Activated T-cell treated with anti-CD3 and anti-CD28 coated beads, Interleukin-2, amount 50 U/mL, for 72 hours (primary cell): ENCODE measurements at places on chromosomes 1 and 21. TPM values are rescaled to one million over a fixed set of nuclear protein-coding genes. Genes with fewer than 3 reads are reported as not detected.
A peak's percentile ranks its signal among the peaks of the same experiment; 100 is the strongest.

DNA sequence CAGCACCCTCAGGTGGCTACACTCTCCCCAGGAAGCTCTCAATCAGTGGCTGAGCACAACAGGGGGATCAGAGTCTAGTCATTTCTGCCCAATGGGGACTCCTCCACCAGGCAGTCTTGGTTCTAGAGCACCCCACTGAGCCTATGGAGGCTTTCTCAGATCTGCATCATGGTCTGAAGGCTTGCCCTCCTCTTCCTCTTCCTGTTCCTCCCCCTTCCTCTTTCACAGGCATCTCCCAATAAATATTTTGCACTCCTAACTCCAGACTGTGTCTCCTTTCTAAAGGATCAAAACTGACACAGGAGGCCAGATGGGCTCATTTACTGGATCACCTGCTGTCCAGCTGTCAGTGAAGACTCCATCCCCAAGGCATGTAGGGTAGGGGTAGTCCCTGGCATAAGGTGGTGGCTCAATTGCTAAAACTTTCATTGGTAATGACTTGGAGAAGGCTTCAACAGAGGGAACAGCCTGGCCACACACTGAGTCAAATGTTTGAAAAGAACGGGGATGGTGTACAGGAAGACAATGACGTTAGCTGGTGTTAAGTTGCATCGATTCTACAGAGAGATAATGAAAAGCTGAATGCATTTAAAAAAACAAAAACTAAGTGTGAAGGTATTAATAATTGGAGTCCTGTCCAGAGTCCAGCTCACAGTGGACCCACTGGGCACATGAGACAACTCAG is 84.2 kb upstream of the SLC2A1 start:
- no peaks in the 10 kb centered on the region for H3K27me3 ChIP-seq
- H3K4me1 ChIP-seq: peaks cover 7% of the 10 kb centered on the region
- no peak overlapping the region for H3K4me3 ChIP-seq
- H3K36me3 ChIP-seq: no peaks in the 10 kb centered on the region
- H3K27ac ChIP-seq: no peak overlapping the region

DNA sequence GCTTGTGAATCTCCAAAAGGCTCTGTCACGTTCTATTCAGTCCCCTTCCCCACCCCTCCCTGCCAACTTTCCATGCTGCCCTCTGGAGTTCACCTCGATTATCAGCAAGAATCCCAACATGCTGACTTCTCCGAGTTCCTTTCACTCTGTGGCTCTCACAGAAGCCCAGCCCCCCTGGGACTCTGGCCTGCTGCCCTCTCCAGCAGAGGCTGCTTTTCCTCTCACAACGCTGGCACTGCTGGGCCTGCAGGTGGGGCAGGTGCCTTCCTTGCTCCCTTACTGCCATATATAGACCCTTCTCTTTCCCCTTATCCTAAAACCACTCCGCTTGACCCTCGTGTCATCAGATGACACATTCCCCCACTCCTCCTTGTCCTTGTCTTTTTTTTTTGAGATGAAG is 10.2 kb upstream of the RNF186 start:
- no peak overlapping the region for H3K4me3 ChIP-seq
- H3K27me3 ChIP-seq: peaks cover 33% of the 10 kb centered on the region
- H3K4me1 ChIP-seq: peaks cover 15% of the 10 kb centered on the region
- no peak overlapping the region for H3K27ac ChIP-seq

GRCh38 chr1:100622966-100623762 is 85.2 kb downstream of the GPR88 start:
- H3K27ac ChIP-seq: no peak overlapping the region
- peaks cover 14% of the 10 kb centered on the region for H3K4me1 ChIP-seq
- H3K36me3 ChIP-seq: no peaks in the 10 kb centered on the region

DNA sequence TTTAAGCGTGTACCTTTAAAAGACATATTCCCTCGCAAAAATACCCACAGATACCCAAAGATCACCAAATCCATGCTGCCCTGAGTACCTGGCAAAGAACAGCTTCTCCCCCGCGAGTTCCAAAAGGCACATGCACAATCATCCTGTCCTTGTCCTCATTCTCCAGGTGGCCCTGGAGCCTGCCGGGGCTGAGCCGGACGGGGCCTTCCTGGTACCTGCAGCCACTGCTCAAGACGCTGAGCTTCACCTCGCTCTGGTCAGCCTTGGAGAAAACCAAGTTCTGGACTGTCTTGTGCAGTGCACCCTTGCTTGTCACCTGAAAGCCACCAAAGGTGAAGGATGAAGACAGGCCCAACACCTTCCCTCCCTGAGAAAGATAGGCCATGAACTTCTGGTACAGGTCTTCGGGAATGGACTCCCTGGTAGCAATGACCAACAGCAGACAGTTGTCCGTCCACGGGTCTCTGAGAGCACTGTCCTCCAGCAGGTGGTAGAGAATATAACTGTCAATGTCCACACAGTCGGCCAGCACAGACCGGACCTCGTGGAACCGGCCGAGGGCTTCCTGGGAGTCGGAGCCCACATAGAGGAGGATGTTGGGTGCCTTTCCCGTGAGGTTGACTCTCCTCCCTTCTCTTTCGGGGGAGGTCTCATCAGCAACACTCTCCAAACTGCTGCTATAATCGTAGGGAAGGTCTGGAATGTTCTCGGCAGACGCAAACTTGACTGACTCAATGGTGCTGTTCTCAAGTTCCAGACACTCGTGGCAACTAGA is 29.9 kb downstream of the HLCS start:
- H3K27ac ChIP-seq: no peak overlapping the region
- H3K27me3 ChIP-seq: no peaks in the 10 kb centered on the region
- no peak overlapping the region for H3K4me3 ChIP-seq
- H3K4me1 ChIP-seq: no peaks in the 10 kb centered on the region
- DNase-seq: no peak
- peaks cover 6% of the 10 kb centered on the region for H3K36me3 ChIP-seq

DNA sequence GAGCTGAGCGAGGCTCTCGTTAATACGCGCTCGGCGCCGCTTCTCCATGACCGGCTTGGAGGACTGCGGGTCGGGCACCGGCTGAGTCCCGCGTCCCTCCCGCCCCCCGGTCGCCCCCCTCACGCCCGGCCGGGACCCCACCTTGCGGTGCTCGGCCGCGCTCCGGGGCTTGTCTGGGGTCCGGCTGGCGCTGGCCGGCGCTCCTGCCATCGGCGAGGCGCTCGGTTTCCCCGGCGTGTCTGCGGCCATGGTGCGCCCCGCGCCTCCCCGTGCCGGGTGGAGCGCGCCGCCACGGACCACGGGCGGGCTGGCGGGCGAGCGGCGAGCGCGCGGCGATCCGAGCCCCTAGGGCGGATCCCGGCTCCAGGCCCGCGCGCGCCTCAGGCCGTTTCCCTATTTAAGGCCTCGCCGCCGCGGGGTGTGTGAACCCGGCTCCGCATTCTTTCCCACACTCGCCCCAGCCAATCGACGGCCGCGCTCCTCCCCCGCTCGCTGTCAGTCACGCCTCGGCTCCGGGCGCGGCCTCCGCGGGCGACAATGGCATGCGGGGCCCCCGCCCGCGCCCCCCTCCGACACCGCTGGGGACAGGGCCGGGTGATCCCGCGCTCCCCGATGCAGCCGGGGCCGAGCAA is at the start of gene HES4:
Gene HES4 (minus strand): TSS at position 373 of the 632 bp plus-strand sequence. CDS start 124 bp downstream, at position 249.
- peaks cover 41% of the 10 kb centered on the region for H3K27me3 ChIP-seq
- H3K4me1 ChIP-seq: peaks cover 16% of the 10 kb centered on the region
- peak within 1 kb of the TSS; percentile 80 for H3K4me3 ChIP-seq
- H3K36me3 ChIP-seq: peaks cover 2% of the 10 kb centered on the region

Gene KRTAP21-2
- not detected for total RNA-seq

Gene KCNJ10
- total RNA-seq: 0.65 TPM
